ENCODE measurements at places on chromosomes 2 and 18.

DNA sequence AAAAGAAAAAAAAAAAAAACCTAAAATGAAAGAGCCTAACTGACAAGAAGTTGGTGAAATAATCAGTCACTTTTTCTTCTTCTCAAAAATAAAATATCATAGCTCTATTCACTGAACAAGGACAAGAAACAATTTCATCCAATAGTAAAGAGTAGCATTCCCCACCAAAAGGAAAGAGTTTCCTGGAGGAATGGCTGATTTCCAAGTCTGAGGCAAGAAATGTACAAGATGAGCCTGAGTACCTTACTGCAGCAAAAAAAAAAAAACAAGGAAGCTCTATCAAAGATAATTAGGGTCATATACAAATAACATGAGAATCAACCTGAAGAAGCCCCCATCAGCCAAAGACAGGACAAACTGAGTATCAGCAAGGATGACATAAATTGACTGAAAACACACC lies 11.5 kb downstream of the ROCK1 start:
- no peak for DNase-seq

- no peak for DNase-seq
These were observed 1.7 kb upstream of the BCL2 start for GRCh38 chr18:63321291-63321690.

DNA sequence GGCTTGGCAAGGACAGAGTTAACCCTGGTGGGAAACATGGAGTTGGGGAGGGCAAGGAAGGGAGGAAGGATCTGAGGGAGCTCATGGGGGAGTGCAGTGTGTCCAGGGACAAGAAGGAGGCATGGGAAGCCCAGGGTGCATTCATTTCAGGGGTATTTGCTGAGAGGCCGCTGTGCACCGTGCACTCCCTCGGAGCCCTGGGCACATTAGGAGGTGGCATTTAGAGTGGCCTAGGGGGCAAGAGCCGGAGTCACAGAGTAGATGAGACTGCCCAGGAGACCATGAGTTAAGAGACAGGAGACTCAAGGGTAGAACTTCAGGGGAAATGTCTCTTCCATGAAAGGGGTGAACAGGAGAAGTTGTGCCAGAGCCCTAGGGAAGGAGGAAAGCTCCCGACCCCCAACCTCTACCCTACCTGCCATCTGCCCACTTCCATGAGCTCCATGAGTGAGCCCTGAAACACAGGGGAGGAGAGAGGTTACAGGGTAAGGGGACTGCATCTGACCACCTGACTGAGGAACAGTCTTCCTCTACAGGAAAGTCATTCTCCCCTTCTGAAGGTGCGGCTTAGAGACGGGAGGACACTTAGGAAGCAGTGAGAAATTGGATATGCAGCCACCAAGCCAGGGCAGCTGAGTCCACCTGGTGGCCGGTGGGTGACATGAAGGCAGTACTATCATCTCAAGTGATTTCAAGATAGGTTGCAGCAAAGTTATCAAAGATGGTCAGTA lies 58.5 kb upstream of the COPS8 start:
- peak; percentile 7 for DNase-seq

GRCh38 chr2:75204833-75205232 lies 5.5 kb upstream of the TACR1 start:
- DNase-seq = no peak

DNA sequence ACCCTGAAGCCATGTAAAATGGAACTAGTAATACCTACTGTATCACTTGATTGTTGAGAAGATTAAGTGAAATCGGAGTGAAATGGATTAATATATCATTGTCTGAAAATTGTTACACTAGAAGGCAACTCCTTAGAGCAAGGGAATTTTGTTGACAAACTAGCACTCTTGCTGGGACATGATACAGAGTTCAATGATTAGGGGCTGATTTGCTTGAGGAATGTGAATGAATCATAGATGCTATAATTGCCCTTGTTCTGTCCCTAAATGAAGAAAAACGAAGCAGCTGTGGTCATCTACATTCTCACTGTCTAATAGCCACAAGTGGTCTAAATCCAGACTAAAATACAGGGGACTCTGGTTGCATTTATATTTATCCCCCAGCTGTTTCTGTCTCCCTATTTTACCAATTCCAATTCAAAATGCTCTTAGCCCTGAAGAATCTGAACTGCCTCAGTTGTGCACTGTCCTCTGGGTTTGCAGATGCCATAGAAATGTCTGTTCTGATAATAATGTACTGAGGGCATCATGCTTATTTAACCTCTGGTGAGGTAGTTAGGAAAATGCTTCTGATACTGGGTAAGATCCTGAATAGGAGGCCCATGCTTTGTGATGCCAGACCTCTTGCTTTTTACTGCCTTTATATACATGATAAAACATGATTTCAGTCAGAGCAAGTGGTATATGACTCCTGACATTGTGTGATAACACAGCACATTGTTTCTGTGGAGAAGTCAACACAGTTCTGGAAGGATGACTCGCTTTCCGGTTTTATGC lies 382.1 kb downstream of the NRXN1 start:
- DNase-seq = no peak

DNA sequence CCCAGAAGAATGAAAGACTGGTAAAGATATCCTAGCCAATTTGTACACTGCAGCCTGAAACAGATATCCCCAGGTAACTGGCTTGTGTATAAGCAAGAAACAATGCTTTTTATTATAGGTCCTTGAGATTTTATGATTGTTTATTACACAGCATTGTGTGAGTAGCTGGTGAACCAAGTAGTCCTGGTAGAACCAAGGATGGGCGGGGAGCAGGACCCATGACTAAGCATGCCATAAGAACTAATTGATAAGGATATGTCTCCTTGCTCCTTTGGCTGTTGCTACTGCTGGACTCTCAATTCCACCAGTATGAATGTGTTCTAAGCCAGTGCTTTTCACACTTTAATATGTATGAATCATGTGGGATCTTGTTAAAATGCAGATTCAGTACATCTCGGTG lies 12.3 kb upstream of the ALMS1 start:
- DNase-seq = no peak

DNA sequence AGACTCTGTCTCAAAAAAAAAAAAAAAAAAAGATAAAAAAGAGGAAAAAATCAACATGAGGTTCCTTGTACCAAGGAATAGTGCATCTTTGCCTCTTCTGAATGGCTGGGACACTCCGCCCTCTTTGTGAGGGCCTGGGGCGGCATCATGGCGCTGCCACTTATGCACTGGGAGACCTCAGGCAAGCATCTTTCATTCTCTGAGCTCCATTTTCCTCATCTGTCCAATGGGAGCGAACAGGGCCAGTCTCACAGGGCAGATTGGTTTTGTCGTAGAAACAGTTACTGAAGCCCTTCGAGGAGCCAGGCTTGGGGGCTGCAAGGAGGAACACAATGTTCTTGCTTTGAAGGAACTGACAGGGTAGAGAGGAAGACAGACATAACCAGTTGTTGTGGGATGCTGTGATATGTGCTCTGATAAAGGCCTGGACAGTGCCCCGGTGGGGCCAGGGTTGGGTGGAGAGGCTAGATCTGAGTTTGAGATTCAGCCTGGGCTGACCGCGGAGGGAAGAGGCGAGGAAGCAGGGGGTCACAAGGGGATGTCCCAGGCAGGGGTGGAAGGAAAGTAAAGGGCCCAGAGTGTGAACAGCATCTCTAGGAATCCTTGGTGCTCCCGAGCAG lies 14.1 kb downstream of the ZFP36L2 start:
- no peak for DNase-seq

- peak; percentile 4 for DNase-seq
These were observed 69.7 kb downstream of the DCC start for GRCh38 chr18:52409727-52410126.

DNA sequence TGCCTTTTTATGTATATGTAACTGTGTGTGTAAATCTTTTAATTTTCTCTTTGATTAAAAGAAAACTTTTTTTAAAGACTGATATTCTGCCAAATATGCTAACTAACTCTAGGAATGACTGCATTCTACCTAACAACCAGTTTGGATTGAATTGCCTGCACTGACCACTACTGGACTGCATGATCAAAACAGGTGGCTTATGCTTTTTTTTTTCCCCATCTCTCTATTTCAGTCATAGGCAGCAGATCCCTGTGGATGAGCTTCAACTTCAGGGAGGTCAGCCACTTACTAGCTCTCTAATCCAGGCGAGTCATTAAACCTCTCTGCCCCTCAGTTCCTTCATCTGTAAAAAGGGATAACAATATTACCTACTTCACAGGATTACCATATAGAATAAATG lies 138.6 kb upstream of the SERTAD2 start:
- no peak for DNase-seq

DNA sequence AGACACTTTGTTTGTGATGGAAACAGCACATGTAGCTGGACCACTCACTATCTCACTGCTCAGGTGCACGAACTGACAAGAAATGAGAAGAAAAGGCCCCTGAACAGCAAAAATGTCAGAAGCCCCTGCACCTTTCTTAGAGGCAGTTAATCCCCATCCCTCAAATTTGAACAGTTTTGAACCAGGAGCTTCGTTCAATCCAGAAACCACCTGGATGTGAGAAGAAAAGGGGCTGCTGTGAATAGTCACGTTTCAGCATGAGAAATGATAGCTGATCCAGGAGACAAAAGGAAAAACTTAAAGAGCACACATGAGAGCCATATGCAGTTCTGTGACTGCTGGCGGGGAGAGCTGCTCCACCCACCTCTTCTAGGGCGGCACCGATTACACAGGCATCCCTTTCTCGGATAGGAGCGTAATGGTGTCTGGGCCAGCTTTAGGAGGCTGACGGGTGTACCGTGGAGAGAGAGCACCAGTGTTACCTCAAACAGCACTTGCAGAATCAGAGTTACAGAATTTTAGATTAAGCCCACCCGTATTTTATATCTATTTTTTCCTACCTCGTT lies 117.0 kb upstream of the EML6 start:
- DNase-seq = peak; percentile 37

- DNase-seq = no peak
These were observed 77.7 kb downstream of the MYT1L start for GRCh38 chr2:2253172-2254016.

DNA sequence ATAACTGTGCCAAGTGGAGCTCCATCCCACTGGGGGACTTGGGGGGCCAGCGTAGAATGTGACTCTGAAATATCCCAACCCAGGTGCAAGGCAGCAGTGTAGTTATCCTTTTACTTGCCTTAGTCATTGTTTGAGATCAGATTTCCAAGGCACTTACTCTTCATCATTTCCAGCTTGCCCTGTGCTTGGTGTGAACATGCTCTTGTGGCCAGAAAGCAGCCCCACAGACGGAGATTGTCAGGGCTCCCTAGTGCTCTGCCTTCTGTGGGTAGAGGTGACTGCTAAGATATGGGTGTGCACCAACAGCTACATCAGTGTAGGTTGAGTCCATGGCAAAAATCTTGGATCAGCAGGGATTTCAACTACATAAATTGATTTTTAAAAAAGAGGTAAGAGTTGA lies 2010.0 kb upstream of the PIK3C3 start:
- no peak for DNase-seq

DNA sequence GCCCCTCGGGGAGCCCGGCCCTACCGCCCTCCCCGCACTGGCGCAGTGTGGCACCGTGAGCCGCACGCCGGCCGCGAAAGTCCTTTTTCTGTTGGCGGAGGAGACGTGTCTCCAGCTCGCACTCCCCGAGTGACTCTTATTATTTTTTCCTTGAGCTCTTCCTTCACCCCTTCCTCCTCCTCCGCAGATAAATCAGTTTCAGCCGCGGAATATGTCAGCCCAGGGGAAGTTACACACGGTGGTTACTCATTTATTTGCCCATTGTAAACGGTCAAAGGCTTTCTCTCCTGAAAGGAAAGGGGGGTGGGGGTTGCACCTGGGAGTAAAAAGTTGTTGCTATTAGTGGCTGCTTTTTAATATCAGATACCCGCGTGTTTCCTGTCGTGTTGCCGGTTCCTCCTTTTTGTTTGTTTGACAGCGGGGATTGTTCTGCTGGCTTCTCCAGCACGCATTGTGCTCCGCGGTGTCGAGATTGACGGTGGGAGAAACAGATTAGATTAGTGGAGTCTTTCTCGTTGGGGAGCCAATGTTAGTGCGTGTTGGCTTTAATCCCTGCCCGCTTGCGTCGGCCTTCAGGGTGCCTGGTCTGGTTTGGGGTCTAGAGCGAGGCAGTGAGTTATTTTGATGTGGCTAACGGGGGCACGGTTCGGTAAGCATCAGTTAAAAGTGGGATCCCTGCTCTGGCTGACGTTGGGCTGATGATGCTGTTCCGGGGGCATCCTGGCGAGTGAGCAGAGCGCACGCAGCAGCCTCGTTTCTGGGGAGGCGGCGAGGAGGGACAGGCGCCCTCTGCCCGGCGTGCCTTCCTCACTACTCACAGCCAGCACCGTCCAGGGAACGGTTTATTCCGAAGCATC lies 1.6 kb downstream of the CRIM1 start:
- peak; percentile 47 for DNase-seq

DNA sequence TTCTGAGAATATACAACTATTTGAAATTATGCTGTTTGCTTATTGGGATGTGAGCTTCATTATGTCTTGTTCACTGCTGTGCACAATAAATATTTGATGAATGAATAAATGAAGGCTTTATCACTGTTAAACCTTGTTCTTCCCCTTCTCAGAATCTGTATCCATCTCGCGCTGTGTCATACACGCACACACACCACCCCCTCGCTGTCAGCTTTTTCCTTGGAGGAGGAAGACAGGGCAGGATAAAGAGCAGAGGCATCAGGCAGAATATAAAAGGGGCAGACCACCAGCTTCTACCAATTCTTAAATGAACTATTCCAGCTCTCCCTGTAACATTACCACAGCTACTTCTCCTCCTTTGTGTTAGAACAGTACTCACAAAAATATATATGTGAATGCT lies 75.0 kb downstream of the CD226 start:
- no peak for DNase-seq

- peak; percentile 2 for DNase-seq
These were observed 115.7 kb upstream of the COPS8 start for GRCh38 chr2:236969767-236970655.

- no peak for DNase-seq
These were observed 75.5 kb downstream of the SNTG2 start for GRCh38 chr2:1026141-1026540.

- DNase-seq = no peak
These were observed 136.0 kb upstream of the GCFC2 start for GRCh38 chr2:75846683-75847190.

GRCh38 chr2:67036444-67036843 lies 360.7 kb upstream of the ETAA1 start:
- DNase-seq = no peak

DNA sequence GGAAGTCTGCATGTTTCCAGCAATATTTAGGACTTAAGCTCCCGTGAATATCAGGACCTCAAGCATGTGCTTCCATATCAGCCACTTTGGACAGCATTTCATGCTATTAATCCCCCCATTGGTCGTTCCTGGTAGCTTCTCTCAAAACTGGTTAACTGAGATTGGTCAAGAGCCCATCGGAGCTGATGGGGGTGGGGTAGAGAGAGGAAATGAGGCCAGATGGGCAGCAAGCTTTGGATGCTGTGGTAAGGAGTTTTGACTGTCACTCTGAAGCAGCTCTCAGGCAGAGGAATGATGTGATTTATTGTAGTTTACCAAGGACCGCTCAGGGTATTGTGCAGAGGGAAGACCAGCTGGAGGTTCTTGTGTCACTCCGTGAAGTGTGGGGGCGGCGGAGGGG lies 81.8 kb downstream of the FAM168B start:
- DNase-seq = no peak

Data from activated CD4-positive, alpha-beta T cell treated with anti-CD3 and anti-CD28 coated beads, Interleukin-10, Interleukin-2, amounts not matched to agents 100 ng/mL and 50 ng/mL, durations not matched to agents 16 hours and 8 hours (primary cell).